EH (cell line): ENCODE measurements at places on chromosomes 2 and 18.

- DNase-seq, result no peak
These were observed 470.1 kb upstream of the HS6ST1 start for GRCh38 chr2:128788636-128789220.

GRCh38 chr2:119760237-119760955, 674 bp downstream of the PTPN4 start:
- no peak for DNase-seq

- DNase-seq, result no peak
These were observed 105.5 kb upstream of the RNF152 start for GRCh38 chr18:61998335-61998734.

DNA sequence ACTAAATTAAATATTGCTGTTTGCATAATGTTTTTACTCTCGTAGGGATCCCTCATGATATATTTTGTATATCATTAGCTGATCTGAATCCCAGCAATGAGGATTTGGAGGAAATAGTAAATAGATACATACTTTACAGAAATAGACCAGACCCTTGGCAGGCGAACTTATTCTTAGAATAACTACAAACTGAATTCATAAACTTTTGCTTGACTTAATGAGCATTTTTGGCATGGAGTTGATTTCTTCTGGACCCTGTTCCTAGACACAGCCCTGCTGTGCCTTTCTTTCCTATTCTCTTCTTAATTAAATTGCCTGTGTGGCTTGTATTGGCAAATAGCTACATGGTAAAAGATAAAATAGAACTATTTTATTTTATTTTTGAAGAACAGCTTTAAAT, 145.9 kb downstream of the GREB1L start:
- no peak for DNase-seq

DNA sequence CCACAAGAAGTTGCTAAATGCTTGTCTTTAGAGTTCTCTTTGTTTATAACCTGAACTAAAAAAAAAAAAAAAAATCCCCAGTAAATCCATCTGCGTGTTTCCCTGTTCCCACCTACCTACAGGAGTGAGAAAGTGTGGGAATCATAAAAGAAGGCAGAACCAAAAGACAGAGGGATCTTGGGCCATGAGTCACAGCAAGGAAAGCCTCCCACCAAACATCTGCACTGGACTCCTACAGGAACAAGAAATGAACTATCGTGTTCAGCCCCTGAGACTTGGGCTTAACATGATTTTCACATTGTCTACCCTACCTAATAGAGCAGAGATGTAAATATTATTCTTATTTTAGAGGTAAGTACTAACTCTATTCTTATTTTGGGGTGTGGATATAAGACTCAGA, 1761.2 kb upstream of the CELF4 start:
- DNase-seq, result no peak

DNA sequence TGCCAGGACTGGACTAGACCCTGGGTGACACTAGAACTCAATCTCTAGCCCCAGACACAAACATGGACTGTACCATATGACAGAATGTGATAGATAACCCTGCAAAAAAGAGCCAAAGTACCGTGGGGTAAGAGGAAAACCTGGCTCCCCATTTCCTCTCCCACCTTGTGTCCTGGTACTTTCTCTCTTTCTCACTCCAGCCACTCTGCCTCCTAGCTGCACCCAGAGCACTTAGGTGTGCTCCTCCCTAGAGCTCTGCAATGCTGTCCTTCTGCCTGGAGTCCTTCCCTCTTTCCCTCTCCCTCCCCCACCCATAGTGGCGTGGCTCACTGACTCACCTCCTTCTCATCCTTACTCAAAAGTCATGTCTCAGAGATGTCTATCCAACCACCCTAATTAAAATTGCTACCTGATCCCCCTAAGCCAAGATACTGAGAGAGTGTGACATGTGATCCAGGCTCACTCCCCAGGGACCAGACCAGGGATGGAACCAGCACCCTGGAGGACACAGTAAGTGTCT, 171.3 kb downstream of the LOXHD1 start:
- DNase-seq, result no peak

GRCh38 chr18:26336572-26336971, 110.3 kb downstream of the TAF4B start:
- no peak for DNase-seq
